Bone marrow (tissue), 2 donors: ENCODE measurements at places on chromosomes 11 and 22.

DNA sequence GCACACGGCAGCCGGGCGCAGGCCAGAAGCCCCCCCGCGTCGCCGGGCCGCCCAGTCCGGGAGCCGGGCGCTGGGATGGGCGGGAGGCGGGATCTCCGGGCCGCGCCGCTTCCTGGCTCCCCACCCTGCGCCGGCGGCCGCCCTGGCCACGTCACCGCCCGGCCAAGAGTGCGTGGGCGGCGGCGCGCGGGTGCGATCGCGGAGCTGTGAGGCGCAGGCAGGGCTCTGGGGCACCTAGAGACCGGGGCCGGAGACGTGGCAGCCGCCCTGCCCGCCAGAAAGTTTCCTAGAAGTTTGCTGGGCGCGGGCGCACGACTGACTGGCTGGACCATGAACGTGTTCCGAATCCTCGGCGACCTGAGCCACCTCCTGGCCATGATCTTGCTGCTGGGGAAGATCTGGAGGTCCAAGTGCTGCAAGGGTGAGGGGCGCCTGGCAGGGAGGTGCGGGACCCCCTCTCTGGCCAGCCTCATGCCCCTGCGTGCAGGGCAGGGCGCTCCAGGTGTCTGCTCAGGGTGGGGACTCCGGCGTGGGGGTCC is at the start of gene KDELR3:
TSS of gene KDELR3 (plus strand) at position 193 of the 539 bp plus-strand sequence. CDS start at position 331, 138 bp downstream.
- no peak for DNase-seq

DNA sequence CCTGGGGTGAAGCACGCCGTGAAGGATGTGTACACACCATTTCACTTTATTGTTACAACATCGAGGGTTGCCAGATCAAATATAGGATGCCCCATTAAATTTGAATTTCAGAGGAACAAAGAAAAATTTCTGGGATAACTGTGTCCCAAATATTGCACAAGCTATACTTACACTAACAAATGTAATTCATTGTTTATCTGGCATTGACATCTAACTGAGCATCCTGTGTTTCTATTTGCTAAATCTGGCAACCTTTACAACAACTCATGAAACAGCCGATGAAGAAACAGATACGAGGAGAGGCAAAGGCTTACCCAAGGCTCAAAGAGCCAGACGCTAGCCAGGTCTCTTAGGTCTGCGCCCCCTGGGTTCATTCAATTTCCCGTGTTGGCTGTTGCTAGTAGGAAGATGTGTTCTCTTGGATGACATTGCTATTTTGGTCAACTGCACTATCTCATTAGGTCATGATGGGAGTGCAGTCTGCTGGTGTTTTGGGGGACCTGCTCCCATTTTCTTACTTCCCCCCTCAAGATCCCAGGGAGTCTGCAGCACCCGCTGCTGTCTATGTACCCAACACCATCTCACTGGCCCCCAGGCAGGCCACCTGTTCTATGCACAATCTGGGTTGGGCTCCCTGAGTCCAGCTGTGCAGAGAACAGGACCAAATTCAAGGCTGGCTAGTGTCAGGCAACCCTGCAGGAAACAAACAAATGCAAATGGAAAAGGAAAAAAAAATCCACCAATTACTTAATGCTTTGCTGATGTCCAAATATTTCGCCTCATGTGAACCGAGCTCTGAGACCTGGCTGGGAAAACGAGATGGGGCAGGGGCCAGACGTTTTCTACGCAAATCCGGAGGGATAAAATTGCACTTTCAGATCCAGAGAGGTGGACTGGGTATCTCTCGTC is 560.9 kb downstream of the MIAT start:
- DNase-seq = no peak

- DNase-seq = no peak
Observed at GRCh38 chr11:23585416-23586104, 725.3 kb upstream of the CCDC179 start.

- no peak for DNase-seq
Observed at GRCh38 chr22:32322986-32323385, 34.7 kb upstream of the RFPL3 start.

- no peak for DNase-seq
Observed at GRCh38 chr22:20412474-20413216, 18.7 kb downstream of the ZNF74 start.

DNA sequence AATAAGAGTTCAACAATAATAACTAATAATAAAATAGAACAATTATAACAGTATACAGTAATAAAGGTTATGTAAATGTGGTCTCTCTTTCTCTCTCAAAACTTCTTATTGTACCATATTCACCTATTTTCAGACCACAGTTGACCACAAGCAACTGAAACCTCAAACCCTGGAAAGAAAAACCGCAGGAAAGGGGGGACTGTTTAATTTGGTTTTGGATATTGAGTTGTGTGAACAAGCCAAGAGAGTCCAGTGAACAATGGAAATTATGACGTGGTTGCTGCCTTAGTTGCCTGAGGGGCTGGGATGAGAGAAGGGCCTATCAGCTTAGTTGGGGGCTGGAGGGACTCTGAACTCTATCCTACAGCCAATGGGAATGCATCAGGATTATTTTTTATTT is 178.7 kb upstream of the POU2AF2 start:
- DNase-seq = no peak

DNA sequence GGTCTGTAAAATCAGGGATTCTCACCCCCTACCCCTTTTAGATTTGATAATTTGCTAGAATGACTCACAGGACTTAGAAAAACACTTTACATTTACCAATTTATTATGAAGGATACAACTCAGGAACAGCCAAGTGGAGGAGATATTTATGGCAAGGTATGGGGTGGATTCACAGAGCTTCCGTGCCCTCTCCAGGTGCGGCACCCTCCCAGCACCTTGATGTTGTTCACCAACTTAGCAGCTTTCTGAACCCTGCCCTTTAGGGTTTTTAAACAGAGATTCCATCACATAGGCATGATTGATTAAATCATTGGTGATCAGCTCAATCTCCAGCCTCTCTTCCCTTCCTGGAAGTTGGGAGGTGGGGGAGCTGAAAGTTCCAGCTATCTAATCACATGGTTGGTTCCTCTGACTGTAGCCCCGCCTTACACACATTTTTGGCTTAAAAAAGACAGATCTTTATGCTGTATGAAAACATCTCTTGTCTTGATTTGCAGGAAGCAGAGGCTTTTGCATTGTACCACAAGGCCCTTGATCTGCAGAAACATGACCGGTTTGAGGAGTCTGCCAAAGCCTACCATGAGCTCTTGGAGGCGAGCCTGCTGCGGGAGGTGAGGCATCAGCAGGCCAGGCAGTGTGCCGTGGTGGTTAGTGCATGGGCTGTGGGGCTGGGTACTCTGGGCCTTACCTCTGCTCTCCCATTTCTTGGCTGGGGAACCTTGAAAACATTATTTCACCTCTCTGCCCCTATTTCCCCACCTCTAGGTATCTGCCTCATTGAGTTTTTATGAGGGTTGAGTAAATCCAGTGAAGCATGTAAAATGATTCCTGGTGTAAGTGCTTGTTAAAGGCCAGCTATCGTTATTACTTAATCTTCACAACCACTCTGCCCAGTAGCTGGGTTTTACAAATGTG is 27.0 kb downstream of the CABIN1 start:
- DNase-seq = no peak
